ENCODE measurements at places on chromosomes 11 and 22.
A peak's percentile ranks its signal among the peaks of the same experiment; 100 is the strongest.

- DNase-seq = no peak
Measured at GRCh38 chr11:86447763-86448480, 73.2 kb downstream of the CCDC81 start.

DNA sequence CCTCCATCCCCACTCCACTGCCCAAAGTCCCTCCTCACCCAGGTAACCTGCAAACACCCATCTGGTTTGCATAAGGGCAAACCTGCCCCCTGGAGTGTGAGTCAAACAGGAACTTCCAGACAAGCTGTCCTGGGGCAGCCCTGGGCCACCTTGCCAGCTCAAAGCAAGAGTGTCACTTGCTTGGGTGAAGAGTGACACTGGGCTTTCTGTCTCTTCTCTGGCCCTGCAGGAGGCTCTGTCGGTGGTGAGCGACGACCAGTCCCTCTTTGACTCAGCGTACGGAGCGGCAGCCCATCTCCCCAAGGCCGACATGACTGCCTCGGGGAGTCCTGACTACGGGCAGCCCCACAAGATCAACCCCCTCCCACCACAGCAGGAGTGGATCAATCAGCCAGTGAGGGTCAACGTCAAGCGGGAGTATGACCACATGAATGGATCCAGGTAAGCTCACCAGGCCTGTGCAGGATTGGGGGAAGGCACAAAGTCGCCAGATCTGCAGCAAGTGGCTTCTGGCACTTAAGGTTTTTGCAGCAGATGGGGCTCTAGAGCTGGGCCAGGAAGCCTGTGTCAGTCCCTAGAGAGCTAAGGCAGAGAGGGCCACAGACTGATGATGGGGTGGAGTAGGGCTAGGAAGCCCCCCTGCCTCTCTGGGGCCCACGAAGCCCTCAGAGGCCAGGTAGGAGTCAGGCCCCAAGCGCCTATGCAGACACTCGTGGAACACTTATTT lies 64.2 kb downstream of the FLI1 start:
- DNase-seq = no peak

DNA sequence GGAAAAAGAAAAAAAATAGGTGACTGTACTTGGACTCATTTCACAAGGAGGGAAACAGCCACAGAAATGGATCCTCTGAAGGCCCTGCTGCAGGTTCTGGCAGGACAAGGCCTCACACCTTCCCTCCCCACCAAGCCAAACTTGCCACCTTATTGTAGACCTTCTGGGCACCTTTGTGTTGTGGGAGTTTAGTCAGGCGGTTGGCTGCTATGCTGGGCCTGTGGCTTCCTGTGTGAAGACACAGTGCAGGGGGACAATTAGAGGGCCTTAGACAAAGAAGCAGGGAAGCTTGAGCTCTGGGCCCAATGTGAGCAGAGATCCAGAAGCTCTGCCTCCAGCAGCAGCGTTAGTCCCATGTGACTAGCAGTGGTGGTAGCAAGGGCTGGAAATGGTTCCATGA lies 4.2 kb downstream of the RAB1B start:
- DNase-seq = peak; percentile 63

DNA sequence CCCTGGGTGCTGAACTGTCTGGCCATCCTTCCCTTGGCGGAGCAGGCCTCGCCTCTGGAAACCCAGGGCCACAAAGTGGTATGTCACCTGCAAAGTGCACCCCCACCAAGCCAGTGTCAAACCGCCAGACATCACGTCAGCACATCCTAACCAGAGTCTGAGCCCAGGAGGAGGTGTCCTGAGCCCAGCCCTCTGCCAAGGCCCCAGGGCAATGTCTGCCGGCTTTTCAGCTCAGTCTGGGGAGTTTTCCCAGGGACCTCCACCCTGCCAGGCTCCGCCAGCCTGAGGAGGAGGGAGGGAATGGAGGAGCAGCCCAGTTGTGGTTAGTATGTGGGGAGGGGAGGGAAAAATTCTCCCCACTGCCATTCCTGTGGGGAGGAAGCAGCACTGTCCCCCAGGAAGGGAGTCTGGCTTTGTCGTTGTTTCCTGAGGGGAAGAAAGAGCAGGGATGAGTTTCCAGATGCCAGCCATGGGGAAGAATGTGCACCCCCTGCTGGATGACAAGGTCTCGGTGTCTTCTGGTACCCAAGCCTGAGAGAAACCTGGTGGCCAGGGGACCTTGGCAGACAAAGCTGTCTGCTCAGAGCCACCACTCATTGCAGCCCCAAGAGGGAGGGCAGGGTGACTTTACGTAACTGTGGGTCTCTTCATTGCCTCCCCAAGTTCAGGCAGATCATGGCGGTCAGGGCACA lies 81.4 kb upstream of the CD82 start:
- DNase-seq = no peak

GRCh38 chr11:76391021-76391420 lies 9.9 kb downstream of the GVQW3 start:
- no peak for DNase-seq

- DNase-seq = no peak
Measured at GRCh38 chr22:23742505-23743264, 8.2 kb downstream of the ZNF70 start.

DNA sequence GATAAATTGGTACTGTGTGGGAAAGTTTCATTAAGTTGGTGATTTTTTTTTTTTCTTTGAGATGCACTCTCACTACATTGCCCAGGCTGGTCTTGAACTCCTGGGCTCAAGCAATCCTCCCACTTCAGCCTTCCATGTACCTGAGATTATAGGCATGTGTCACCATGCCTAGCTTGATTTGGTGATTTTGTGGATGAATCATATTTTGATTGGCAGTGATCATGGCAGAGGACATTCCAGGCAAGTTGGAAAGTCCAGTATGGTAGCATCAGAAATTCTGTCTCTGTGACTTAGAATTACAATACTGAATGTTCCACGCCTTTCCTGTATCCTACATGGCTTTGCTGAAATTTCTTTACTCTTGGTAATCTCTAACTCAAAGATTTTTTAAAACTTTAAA lies 49.4 kb downstream of the HORMAD2 start:
- DNase-seq = no peak
